ENCODE measurements at places on chromosomes 1 and 21.

- DNase-seq: no peak
Observed at GRCh38 chr1:52658795-52659194, 25.8 kb downstream of the SHISAL2A start.

- no peak for DNase-seq
Observed at GRCh38 chr1:51535006-51535592, 16.0 kb upstream of the EPS15 start.

DNA sequence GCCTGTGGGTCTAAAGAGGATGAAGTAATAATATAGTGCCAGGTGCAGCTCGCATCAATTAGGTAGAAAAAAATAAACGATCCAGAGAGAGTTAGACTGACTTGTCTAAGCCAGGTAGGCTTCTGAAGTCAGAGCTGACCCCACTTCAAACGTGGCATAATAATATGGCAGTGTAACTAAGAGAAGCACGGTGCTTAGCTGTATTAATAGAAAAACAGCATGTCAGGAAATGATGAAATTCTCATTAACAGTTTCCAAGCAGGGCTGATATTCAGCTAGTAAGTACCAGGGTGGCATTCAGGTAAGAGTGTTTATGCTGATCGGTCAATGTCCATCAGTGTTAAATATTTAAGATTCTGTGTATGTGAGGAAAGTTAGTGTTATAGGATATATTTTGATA lies 145.8 kb upstream of the SAMSN1 start:
- no peak for DNase-seq

DNA sequence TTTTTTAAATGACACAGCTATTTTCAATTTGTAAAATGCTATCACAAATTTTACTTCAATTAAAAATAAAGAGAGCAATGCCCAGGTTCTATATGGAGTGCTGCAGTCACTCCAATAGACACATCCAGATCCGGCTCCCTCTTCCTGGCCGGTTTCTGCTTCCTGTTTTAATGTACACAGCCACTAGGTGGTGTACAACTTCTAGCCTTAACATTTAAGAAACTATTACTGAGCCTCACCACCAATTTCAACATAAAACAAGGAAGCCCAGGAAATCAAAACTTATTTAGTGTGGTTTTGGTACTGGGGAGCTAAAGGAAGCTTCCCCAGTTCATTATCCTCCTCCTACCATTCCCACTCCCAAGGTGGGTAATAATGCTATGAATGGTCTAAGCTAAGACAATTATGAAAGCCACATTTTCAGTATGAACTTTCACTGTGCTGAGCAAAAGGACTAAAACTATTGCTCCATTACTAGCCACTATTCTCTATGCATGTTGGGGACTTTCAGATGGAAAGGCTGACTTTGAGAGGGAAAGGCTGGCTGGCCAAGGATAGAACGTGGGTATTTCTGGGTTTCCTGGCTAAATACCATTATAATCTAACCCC lies 25.5 kb upstream of the MTMR11 start:
- DNase-seq: no peak

DNA sequence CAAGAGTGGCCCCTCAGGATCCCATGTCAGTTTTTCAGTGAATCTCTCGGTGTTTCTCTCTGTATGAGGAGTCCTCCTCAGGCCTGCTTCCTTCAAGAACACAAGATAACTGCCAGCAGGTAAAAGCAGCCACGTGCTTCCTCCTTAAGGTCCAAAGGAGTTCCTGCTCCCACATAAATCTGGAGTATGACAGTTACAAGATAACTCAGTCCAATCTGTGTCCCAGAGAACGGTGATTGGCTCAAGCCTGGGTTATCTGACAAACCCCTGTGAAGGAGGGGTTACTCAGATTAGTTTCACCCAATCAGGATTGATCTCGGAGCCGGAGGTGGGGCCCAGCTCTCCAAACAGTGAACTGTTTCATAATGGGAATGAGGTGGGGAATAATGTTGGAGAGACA lies 5.8 kb upstream of the ANKRD13C start:
- DNase-seq: no peak

DNA sequence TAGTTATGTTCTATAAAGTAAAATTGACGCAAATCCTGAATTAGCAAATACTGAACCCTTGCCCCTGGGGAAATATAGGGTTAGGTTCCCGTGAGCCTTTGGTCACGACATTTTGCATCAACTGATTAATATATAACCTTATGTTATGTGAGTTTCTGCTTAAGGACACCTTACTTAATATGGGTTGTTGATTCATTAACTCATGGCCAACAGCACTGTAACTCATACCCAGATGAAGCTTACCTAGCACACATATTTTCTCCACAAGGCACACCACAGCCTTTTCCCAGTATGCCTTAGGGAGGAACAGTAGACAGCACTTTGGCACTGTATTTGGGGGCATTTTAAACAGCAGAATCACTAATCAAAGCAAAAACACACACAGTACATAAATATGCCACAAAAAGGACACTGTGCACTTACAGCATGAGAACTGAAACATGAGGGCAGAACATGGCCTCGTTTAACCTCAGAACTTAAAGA lies 15.1 kb downstream of the INAVA start:
- no peak for DNase-seq

DNA sequence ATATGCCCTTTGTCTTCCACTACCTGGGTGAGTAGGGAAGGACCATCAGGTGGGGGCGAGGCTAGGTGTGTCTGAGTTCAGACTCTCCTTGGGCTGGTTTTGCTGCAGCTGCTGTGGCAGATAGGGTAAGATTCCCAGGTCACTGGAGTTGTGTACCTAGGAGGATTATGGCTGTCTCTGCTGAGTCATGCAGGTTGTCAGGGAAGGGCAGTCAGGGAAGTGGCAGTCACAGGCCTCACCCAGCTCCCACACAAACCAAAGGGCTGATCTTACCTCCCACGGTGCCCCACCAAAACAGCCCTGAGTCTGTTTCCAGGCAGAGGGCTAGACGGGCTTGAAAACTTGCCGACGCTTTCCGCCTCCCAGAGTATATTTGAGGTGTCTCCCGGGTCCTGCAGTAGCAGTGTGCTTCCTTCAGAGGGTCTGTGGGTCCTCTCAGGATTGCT lies 201.6 kb upstream of the PLXNA2 start:
- no peak for DNase-seq

GRCh38 chr1:119448127-119448511 lies 33.2 kb downstream of the HSD3B2 start:
- DNase-seq: no peak

DNA sequence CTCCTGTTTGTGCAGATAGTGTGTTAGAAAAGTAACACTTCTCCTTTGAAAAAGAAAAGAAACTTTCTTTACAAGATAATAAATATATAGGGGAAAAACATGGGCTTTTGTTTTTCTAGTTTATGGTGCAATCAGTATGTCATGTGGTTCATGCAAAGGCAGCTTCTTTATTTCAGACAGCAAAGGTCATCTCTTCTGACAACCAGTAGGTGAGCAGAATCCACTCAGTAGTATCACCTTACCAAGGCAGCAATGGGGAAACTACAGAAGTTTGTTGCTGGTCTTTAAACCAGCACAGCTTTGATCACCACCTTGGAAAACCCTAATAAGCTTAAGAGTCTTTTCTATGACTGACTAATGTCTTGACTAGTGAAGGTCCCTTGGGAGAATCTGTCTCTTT lies 13.0 kb upstream of the SAMSN1 start:
- DNase-seq: no peak

Measured in stimulated activated CD8-positive, alpha-beta memory T cell treated with anti-CD3 and anti-CD28 coated beads, Interleukin-4, amount 100 ng/mL, for 4 hours (primary cell).